ENCODE measurements at places on chromosomes 3 and 15.

DNA sequence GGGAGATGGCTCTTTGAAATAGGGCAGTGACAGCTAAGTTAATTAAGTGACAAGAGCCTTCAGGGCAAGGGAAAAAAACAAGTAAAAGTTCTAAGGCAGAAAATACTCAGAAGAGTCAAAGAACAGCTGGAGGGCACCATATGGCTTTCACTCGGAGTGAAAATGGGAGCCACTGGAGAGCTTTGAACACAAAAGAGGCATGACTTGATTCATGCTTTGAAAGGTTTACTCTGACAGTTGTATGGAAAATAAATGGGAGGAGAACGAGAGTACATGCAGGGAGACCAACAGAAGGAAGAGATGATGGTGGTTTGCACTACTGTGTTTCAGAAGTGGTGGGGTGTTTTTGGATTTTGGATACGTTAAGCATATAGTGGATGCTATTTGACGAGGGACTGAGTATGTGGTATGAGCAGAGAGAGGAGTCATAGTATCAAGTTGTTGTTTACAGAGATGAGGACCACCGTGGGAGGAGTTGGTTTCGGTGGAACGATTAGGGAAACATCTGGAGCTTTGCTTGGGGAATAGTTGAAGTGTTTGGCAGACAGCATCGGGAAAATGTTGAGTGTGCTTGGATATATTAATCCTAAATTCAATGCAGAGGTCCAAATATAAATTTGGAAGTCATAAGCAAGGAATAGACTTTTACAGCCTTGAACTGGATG lies 411.5 kb downstream of the GABRG3 start:
- DNase-seq = no peak

- no peak for DNase-seq
Measured at GRCh38 chr3:77146004-77146403, 106.1 kb downstream of the ROBO2 start.

DNA sequence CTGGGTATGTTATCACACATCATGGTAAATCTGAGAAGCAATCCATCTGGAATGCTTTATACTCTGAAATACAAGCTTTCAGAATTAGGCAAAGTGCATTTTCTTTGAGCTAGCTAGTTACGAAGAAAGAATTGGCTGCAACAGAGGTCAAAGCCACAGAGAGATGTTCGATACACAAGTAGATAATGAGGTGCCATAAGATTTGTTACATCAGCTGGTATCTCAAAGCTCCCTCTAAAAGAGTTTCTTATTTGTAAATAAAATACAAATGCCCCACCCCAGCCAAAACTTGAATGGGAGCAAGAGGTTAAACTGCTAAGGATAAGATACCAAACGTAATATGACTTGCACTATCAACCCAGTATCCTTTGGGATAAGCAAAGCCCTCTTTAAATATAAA lies 84.0 kb upstream of the SLCO3A1 start:
- DNase-seq = no peak

GRCh38 chr3:42507761-42508335 lies 5.4 kb downstream of the VIPR1 start:
- no peak for DNase-seq

DNA sequence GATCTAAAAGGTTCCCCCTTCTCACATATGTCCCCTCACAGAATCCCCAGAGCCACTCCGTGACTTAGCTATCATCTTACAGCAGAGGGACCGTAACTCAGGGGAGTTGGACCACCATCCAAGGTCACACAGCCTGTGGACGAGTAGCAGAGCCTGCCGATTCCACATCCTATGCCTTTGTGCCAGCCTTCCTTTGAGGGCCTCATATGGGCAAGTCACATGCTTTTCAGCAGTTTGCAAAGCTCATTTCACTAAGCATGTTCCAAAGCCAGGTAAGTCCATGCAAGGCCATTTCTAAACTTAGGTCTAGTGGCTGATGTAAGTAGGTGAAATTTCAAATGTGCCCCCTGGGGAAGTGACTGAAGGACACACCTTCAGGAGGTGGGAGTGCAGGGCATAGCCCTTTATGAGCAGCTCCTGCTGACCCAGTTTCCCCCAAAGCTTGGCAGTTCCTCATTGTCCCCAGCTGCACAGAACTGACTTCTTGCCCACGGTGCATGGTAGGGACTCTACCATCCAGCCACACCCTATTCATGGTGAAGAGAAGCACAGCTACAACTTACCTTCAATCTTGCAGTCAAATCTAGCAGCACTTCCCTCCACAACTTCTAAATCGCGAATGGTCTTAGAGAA lies 33.3 kb upstream of the HACD2 start:
- no peak for DNase-seq

DNA sequence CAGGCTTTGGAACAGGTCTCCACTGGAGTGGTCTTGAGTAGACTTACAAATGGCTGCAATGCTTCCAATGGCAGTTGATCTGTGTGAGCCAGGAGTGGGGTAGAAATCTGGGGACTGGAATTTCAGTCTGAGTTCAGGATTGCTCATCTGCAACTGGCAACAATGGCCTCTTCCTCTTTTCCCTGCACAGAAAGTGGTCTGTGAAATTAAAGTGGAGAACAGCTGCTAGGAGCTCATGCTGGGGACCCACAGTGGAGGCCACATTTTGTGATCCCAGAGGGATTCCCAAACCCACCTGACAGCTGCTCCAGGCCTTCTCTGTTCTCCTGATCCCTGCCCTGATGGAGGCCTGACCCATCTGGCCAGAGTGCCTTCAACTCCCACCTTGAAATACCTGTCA lies 49.6 kb downstream of the CEMIP start:
- no peak for DNase-seq

- DNase-seq = no peak
Measured at GRCh38 chr3:5616873-5617272, 429.4 kb downstream of the EDEM1 start.

DNA sequence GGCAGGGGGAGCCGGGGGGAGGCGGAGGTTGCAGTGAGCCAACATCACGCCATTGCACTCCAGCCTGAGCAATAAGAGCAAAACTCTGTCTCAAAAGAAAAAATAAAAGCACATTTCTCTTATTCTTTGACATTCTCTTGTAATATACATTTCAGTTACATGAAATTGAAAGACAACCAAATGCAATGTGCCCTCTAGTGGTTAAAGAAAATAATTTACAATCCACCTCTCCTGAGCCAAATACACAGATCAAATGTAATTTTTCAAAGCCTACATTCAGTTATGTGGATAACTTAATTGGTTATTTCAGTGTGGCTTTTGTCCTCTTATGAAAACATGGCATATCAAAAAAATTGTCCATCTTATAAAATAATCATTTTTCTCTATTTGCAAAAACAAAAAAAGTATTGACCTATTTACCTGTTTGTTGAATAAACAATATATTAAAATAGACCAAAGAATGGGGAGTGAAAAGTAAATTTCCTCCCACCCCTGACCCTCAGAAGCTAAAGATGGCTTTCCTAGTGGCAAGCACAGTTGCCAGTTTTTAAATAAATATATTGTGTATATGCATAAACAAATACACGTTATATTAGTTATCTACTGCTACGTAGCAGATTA lies 14.2 kb upstream of the U2SURP start:
- peak; percentile 79 for DNase-seq

Data from brain (organoid and tissue), 16 donors.